ENCODE measurements at places on chromosomes 2 and 18.

DNA sequence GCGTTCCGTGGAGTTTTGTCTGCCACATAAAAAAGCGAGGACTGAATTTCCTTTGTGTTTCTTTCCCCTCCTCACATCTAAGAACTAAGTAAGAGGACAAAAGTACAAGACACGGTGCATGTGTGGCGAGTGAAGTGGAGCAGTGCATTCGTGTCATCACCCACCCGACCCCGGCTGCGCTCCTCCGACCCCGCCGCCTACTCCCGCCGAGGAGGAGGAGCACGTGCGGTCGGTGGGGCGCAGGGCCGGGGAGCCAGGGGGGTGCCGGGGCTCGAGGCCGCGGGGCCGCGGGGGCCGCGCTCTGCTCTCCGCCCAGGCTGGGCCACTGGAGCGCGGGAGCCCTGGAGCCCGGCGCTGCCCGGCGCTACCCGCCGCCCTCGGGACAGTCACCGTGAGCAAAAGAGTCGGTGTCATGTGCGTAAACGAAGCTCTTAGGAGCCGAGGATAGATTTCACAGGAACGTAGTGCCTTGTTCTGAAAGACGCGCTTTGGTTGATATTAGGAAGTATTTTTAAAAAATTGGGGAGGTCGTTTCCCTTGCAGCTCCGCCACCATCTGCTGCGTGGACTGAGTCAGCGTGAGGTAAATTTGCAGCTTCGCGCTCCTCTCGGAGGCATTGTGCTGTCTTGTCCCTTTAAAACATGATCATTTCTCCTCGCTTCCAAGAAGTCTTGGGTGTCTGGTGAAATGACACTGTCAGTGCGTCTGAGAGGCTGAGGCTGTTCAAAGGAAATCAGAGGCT is 11.0 kb downstream of the TBR1 start:
- H3K4me1 ChIP-seq: peaks cover 3% of the 10 kb centered on the region
- no peak for DNase-seq
- no peak overlapping the region for H3K27ac ChIP-seq
- no peak overlapping the region for H3K4me3 ChIP-seq
- H3K36me3 ChIP-seq: no peaks in the 10 kb centered on the region

- no peaks in the 10 kb centered on the region for H3K36me3 ChIP-seq
- no peak overlapping the region for H3K27ac ChIP-seq
These were observed 1661.9 kb upstream of the PIK3C3 start for GRCh38 chr18:40292985-40293710.

- H3K4me3 ChIP-seq: no peak overlapping the region
- DNase-seq: no peak
- H3K4me1 ChIP-seq: no peaks in the 10 kb centered on the region
- no peaks in the 10 kb centered on the region for H3K27me3 ChIP-seq
- no peaks in the 10 kb centered on the region for H3K36me3 ChIP-seq
- no peak overlapping the region for H3K27ac ChIP-seq
These were observed 70.3 kb upstream of the RAB12 start for GRCh38 chr18:8538935-8539334.

DNA sequence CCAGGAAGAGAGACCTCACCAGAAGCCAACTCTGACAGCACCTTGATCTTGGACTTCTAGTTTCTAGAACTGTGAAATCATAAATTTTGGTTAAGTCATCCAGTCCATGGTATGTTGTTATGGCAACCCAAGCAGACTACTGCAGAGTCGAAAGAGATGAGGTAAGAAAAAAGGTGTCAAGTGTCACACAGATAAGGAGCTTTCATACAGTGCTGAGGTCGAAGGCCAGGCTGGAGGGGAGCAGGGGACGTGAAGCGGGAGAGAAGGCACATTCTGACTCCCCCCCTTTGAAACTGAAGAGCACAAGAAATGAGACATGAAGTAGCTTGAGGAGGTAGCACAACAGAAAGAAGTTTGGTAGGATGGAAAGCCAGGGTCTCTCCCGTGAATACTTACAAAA is 110.4 kb downstream of the ALK start:
- H3K4me1 ChIP-seq: no peaks in the 10 kb centered on the region
- no peak for DNase-seq
- H3K36me3 ChIP-seq: no peaks in the 10 kb centered on the region
- no peak overlapping the region for H3K4me3 ChIP-seq

GRCh38 chr2:3774336-3774735 is 71.0 kb downstream of the DCDC2C start:
- H3K27ac ChIP-seq: no peak overlapping the region
- no peak overlapping the region for H3K4me3 ChIP-seq
- no peaks in the 10 kb centered on the region for H3K4me1 ChIP-seq
- H3K27me3 ChIP-seq: peaks cover 4% of the 10 kb centered on the region

DNA sequence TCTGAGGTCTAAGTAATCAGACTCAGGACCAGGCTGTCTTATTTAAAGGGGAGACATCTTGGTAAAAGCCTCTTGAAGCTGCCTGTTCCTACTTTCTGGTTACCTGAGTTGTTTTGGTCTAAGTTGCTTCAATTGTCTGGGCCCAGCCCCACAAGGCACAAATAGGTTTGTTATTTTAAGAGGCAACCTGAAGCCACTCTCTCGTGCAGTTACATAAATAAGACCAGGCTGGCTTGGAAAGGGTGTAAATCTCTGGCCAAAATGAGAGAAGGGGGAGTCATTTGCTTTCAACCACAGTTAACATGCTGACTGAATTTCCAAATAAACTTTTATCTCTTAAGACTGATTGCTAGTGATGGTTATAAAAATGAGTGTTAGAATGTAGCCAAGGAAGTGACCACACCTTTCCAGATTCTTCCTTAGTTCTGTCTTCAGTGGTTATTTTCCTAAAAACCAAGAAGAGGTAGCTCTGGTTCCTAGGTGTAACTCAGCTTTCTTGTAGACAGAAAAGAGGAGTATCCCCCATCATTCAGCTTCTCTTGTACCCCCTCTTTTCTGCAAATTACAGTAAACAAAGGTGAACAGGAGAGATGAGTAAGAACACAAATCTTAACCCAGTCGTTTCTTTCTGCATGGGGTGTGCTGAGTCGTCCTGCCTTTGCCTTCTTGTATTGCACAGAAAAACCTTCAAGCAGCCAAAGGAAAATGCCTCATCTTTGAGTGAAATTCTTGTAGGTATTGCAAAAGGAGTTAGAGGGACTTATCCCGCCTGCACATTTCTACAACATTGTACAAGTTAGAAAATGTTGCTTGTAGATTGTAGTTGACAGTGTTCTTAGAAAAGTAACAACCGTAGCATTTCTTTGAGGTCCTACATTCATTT is 161.5 kb upstream of the NT5C1B start:
- H3K4me3 ChIP-seq: no peak overlapping the region
- no peaks in the 10 kb centered on the region for H3K27me3 ChIP-seq
- no peak for DNase-seq
- no peaks in the 10 kb centered on the region for H3K4me1 ChIP-seq
- H3K27ac ChIP-seq: no peak overlapping the region

DNA sequence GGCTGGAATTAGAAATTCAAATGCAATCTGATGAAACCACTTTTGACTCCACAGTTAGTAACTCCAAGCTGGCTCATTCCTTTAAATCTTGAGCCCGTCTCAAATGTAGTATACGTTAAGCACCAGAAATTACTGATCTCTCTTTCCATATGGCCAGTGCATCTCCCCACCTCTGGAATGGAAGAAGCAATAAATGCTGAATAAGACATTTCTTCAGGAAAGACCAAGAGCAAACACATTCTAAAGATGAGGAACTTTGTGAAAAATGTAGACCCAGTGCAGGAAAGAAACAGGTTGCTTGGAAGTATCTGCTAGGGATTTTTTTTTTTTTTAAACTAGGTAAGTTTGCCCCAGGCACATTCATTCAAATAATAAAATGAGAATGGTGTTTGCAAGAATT is 143.1 kb upstream of the FBXO11 start:
- no peaks in the 10 kb centered on the region for H3K27me3 ChIP-seq
- no peak for DNase-seq
- no peak overlapping the region for H3K4me3 ChIP-seq
- no peak overlapping the region for H3K27ac ChIP-seq
- no peaks in the 10 kb centered on the region for H3K36me3 ChIP-seq
- H3K4me1 ChIP-seq: no peaks in the 10 kb centered on the region

GRCh38 chr2:20193185-20193584 is 31.7 kb downstream of the SDC1 start:
- H3K4me1 ChIP-seq: peaks cover 4% of the 10 kb centered on the region
- H3K4me3 ChIP-seq: no peak overlapping the region
- no peak for DNase-seq
- no peak overlapping the region for H3K27ac ChIP-seq
- no peaks in the 10 kb centered on the region for H3K27me3 ChIP-seq

GRCh38 chr18:57827646-57828045 is 24.5 kb upstream of the ATP8B1 start:
- no peak overlapping the region for H3K4me3 ChIP-seq
- no peaks in the 10 kb centered on the region for H3K27me3 ChIP-seq
- DNase-seq: no peak
- H3K4me1 ChIP-seq: no peaks in the 10 kb centered on the region
- no peaks in the 10 kb centered on the region for H3K36me3 ChIP-seq

DNA sequence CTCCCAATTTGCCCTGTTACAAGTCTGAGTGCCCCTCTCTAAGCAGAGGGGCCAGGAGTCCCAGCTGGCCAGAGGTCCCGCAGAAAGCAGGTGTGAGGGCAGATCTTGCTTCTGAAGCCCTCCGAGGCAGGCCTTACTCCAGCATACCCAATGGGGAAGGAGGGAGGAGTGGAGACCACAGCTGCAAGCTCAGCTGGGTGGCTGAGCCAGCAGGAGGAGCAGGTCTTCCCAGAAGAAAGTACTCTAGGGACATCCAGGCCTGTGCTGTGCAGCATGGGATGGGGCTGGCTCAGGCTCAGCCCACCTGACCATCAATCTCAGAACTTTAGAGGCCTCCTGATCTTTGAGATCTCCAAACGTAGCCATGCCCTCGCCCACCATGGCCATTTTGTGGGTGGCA is 31.3 kb downstream of the PLB1 start:
- DNase-seq: no peak
- H3K36me3 ChIP-seq: no peaks in the 10 kb centered on the region
- no peak overlapping the region for H3K4me3 ChIP-seq
- no peak overlapping the region for H3K27ac ChIP-seq

Measured in adrenal gland (tissue), 19 donors.